Activated CD4-positive, alpha-beta T cell treated with anti-CD3 and anti-CD28 coated beads for 4 hours (primary cell): ENCODE measurements at places on chromosomes 6 and 20.

GRCh38 chr6:6697620-6698019 lies 109.1 kb downstream of the LY86 start:
- DNase-seq = no peak

- DNase-seq = no peak
Observed at GRCh38 chr6:16285467-16286150, 47.2 kb downstream of the GMPR start.

- no peak for DNase-seq
Observed at GRCh38 chr6:125519367-125519766, 217.6 kb upstream of the HDDC2 start.

- DNase-seq = no peak
Observed at GRCh38 chr6:158244373-158244772, 67.9 kb upstream of the TULP4 start.

GRCh38 chr20:18543932-18544331 lies 23.3 kb upstream of the SMIM26 start:
- no peak for DNase-seq

DNA sequence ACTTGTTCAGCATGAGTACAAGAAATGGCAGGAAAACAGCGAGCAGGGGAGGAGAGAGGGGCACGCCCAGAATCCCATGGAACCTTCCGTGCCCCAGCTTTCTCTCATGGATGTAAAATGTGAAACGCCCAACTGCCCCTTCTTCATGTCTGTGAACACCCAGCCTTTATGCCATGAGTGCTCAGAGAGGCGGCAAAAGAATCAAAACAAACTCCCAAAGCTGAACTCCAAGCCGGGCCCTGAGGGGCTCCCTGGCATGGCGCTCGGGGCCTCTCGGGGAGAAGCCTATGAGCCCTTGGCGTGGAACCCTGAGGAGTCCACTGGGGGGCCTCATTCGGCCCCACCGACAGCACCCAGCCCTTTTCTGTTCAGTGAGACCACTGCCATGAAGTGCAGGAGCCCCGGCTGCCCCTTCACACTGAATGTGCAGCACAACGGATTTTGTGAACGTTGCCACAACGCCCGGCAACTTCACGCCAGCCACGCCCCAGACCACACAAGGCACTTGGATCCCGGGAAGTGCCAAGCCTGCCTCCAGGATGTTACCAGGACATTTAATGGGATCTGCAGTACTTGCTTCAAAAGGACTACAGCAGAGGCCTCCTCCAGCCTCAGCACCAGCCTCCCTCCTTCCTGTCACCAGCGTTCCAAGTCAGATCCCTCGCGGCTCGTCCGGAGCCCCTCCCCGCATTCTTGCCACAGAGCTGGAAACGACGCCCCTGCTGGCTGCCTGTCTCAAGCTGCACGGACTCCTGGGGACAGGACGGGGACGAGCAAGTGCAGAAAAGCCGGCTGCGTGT lies 11.6 kb downstream of the TNFAIP3 start:
- DNase-seq = no peak

GRCh38 chr6:148144917-148145521 lies 197.6 kb upstream of the SASH1 start:
- DNase-seq = peak; percentile 49
